ENCODE measurements at places on chromosomes 11 and 22.

GRCh38 chr22:26579331-26579886 is 10.5 kb downstream of the TPST2 start:
- peak; percentile 35 for DNase-seq

GRCh38 chr11:28232649-28233048 is 124.5 kb downstream of the METTL15 start:
- no peak for DNase-seq

DNA sequence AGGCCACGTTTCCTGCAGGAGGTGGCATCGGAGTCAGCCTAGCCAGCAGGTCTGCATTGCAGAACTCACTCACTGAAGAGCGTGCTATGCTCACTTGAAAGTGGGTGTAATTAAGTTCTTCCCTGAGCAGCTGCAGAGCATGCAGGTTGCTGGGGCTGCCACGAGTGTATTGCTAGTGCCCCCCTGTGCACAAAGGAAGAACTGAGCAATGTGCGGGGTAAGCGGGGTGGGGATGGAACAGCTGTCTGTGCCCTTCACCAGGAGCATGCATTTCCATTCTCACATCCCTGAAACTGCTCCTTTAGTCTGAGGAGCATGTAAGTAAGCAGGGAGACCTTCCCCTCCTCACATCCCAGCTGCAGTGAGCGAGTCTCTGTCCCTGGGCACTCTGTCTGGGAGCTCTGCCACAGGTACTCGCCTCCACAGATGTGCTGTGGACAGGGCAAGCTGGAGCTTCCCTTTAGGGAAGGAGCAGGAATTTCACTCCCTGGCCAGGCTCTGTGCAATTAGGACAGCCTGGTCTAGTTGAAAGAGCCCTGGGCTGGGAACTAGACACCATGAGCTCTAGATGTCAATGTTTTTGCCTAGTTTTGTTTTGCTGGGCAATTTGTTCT is 1031.8 kb downstream of the NTM start:
- DNase-seq: no peak

GRCh38 chr11:119306373-119306890 is 10.5 kb downstream of the MCAM start:
- DNase-seq: peak; percentile 52

DNA sequence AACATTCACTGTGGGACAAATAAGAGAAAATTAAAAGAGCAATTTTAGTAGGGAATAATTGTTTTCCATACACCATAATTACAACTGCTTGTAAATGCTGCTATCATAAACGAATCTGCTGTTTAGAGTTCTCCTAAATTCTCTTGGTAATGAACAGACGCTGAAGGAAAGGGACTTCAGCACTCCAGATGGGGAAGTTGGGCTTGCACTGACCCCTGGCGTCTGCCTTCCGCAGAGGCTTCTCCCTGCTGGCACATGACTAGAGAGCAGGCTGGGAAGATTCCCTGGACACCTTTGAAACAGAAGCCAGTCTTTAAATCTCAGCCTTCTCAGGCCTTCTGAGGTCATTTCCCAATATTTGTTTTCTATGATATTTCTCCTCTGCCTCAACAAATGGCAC is 84.1 kb downstream of the NXPE2 start:
- peak; percentile 88 for DNase-seq

- no peak for DNase-seq
Measured at GRCh38 chr22:36922711-36923110, 9.3 kb downstream of the CSF2RB start.

GRCh38 chr22:33219648-33220384 is 161.6 kb upstream of the SYN3 start:
- no peak for DNase-seq

DNA sequence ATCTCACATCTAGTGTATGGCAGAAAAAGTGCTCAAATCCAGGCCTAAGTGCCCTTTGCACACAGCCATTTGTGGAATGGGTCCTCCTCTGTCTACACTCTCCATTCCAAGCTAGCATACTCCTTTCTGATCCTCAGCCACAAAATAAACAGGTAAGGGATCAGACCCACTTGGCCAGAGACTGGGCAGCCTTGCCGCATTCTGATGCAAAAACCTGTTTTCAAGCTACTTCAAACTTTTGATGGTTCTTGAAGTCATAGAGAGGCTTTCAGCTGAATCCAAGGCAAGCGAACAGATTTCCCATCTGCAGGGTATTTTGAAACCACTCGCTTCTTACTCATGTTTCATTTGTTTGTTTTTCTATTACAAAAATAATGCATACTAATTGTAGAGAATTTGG is 136.6 kb upstream of the NAV2 start:
- DNase-seq: no peak

GRCh38 chr11:46557684-46558151 is 36.1 kb downstream of the AMBRA1 start:
- DNase-seq: no peak

DNA sequence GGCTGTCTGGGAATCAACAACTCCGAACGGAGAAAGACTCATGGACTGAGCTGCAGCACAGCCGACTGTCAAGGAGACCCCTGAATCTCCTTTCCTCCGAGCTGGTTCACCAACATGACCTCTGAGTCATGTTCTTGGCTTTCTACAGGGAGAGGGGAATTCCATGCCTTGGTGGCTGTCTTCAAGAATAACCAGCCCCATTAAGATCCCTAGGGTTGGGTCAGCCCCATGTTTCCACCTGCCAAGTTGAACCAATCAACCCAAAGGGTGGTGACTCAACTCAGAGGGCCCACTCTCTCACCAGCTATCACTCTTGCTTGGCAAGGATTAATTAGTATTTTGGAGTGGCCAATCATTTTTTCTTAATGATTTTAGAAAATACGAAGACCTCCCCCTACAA is 28.3 kb upstream of the IGSF22 start:
- no peak for DNase-seq

- DNase-seq: no peak
Measured at GRCh38 chr22:48182031-48182430, 1419.6 kb downstream of the TBC1D22A start.

DNA sequence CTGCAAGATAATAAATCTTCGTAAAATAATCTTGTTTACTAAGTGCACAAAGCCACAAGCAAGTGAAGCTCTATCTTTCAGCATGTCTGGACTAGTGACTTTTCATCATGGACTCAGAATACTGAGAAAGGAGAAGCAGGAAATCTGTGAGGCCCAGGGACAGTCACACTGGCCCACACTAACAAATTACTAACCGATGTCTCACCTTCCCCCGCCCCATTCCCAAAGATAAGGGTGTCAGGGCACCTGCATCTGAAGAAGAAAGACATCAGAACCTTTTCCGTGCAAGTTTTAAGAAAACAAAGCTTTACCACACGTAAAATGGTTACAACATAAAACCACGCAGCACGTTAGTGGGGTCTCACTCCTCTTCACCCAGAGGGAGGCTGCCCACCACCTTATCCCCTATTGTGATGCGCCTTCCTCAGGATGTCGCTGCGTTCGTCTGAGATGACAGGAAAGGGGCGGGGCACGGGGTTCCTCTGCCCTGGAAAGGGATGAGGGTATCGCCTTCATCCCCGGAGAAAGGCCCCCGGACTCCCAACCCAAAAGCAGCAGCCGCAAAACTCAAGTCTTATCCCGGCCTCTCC is 616 bp downstream of the BTBD10 start:
- peak; percentile 43 for DNase-seq

Data from stomach (tissue), 19 donors.